COR-L47 (cell line): ENCODE measurements at places on chromosomes 5 and 9.

DNA sequence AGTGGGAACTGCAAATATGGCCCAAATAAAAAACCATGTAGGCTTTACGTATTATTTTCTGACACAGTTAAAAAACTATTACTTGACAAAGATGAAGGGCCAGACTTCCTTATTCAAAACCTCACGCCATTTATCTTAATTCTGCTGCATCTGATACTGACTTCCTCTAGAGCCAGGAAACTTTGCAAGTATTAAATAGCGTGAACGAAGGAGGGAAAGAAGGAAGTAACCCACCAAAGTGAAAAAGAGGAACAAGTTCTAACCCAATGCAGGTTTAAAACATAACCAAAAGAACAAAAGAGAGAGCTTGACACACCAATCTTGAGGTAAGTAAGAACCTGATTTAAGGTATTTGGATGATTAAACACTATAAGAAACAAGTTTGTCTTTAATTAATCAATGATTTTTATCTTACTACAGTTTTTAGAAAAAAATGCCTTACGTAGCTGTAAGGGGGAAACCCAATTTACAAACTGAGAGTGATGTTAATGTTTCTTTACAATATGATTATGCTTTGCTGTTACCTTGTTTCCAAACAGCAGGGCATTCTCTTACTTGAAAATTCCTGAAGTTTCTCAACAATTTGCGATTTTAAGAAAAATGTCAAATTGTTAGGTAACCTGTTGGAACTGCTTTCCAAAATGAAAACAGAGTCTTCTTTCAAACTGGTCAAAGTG lies at the start of gene GAPT:
Gene GAPT (plus strand): TSS at position 220 of the 677 bp plus-strand sequence. CDS start 3,102 bp downstream, outside the sequence.
- no peak for DNase-seq

DNA sequence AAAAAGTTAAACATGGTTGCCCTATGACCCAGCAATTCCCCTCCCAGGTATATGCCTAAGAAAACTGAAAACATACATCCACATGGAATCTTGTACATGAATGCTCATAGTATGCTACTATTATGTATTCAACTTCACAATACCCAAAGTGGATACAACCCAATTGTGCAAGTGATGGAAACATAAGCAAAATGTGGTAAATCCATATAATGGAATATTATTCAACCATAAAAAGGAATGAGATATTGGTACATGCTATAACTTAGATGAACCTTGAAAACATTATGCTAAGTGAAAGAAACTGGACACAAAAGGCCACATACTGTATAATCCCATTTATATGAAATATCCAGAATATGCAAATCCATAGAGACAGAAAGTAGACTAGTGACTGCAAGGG lies 18.1 kb upstream of the CCDC125 start:
- no peak for DNase-seq

GRCh38 chr5:14264605-14265316 lies 121.6 kb downstream of the TRIO start:
- peak; percentile 95 for DNase-seq

DNA sequence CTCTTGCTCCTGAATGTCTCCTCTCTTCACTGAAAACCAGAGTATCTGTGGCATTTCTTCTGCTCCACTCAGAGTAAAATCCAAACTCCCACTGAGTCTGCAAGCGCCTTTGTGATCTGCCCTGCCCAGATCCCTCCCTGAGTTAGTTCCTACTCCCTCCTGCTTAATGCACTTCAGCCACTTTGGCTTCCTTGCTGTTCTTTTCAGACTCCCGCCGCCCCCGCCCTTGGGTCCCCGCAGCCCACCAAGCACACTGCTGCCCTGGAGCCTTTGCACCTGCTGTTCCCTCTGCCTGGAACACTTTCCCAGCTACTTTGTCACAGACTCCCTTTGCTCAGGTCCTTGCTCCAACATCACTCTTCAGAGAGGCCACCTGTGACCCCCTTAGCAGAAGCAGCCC lies 127.2 kb upstream of the SLC25A48 start:
- no peak for DNase-seq

DNA sequence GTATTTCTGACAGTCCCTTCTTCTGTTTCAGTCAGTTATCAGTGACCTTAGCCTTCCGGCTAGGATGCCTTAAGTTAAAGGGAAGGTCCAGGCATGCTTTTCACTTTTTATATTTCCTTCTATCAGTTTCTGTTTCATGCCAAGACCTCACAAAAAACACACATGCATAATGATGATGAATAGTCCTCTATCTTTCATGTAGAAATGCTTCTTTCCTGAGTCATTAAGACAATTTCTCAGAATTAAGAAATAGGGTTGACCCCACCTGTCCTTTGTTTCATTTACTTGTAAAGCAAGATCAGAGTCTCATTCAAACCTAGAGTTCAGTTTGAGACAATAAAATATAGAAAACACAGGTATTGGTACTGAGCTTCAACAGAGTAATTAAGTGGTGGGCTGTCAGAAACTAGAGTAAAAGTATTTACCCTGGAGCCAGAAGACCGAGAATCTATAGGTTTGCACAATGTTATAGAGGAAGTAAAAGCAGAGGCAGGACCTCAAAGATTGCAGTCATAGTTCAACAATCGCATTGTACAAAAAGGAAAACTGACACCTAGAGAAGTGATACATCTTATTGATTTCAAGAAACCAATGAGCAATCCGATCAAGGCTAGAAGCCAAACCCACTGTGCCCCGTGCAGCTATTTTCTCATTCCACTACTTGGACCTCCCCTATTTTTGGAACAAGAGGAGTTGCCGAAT lies 118.7 kb upstream of the PUM3 start:
- no peak for DNase-seq

DNA sequence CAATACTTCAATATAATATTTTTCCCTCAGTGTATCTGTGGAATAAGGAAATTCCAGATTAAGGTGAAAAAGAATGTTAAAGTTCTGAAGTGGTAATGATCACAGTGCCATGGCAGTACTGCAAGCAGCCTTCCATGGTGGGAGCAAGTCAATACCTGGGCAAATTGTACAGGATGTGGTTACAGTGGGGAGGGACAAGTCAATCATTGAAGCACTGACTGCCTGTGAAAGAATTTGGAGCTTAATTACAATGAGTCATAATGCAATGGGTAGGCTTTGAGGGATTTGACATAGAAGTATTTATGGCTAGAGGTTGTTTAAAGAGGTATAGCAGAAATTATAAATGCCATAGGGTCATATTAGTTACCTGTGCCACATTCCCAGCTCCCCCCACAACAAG lies 786.5 kb upstream of the ACO1 start:
- no peak for DNase-seq

DNA sequence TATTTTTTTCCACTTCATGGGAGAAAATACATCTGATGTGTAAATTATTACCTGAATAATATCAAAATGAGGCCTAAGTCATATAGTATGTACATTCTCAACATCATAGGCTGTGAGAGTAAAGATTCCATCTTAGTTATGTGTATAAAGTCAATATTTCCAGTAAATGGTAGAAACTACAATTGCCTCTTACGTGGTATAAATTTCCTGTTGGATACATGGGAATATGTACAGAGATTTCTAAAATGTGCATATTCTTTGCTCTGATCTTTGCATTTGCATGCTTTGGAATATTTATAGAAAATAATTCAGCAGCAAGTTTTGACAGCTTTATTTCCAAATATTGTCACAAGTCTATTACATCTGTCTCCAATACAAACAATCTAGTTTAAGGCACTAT lies 78.8 kb downstream of the GABRB2 start:
- no peak for DNase-seq

GRCh38 chr5:177131019-177131320 lies 2.6 kb upstream of the NSD1 start:
- no peak for DNase-seq

DNA sequence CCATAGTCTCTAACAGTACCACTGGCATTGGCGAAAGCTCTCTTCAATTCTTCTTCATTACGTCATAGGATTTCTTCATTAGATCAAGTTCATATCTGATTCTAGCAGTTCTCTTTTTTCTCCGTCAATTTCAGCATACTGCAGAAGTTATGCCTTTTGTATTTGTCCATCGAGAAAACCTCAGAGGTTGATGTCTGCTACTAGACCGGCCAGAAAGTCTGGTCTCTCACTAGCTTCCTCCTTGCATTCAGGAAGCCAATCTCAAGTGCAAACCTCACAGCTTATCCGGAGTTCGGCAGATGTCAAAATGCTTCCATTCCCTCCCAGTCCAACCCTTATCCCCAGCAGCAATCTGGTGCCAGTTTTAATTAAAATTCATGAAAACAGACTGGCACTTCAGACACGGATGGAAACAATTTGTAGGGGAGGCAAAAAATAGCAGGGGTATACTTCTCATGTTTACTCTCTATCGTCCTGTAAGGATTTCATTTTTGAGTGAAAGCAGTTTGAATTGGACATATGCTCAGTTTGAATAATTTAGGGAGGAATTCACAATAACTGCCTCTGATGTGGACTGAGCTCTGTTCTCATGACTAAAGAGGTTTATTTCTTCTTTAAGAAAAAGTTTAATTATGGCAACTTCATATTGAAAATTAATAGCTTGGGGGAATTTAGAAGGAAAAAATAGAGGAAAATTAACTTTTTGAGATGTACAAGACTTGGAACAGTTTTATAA lies 56.4 kb upstream of the TMC1 start:
- DNase-seq, result no peak

- no peak for DNase-seq
These were observed 9.0 kb downstream of the FBP1 start for GRCh38 chr9:94630281-94630680.

DNA sequence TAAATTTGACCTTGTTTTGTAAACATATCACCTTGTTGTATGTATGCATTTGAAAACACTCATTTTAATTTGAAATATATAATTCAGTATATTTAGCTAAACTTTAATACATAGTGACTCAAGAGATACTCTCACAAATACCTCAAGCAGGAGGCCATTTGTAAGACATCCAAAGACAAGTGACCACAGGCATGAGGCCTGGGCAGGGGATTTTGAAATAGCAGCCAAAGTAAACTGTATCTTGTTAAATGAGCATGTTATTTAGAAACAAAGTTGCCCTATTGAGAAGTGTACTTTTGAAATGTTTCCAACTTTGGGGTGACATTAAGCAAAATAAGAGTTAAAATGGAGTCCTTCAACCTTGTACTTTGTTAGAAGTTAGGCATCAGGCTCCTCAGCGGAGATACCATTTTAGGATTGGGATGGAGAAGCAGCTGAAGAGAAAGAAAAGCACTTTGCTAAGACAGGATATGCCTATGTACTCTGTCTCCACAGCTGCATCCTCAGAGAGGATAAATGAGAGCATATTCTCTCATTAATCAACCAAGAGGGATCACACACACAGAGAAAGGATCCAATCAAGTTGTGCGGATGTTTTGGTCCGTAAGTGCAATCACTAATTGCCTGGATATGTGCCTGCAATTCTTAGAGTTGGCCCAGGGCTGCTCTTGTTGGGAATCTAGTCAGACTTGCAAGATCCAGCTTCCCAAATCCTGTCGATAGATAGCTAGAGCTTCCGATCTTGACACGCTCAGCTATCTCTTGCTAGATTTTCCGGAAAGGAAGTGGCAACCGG lies 157.5 kb upstream of the HAPLN1 start:
- no peak for DNase-seq

DNA sequence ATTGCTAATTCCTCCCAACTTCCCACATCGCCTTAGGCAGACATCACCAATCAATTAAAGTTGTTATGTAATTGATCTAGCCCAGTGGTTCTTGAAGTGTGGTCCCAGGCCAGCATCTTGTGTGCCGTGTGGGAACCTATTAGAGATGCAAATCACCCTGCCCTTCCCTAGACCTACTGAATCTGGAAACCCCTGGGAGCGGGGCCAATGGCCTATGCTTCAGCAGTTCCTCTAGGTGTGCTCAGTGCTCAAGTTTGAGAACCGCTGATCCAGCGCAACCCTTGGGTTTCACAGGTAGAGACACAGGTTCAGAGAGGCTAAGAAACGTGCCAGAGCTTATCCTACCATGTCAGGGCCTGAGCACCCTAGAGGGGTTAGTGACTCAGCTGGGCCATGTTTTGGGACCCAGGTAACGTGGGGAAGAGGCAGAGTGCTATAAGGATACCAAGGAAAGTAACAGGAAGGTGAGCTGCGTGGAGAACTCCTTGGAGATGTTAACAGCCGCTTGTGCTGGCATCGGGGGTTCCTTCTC lies 4.4 kb downstream of the SLC34A1 start:
- no peak for DNase-seq

GRCh38 chr9:116450378-116451139 lies 236.5 kb upstream of the TRIM32 start:
- no peak for DNase-seq

DNA sequence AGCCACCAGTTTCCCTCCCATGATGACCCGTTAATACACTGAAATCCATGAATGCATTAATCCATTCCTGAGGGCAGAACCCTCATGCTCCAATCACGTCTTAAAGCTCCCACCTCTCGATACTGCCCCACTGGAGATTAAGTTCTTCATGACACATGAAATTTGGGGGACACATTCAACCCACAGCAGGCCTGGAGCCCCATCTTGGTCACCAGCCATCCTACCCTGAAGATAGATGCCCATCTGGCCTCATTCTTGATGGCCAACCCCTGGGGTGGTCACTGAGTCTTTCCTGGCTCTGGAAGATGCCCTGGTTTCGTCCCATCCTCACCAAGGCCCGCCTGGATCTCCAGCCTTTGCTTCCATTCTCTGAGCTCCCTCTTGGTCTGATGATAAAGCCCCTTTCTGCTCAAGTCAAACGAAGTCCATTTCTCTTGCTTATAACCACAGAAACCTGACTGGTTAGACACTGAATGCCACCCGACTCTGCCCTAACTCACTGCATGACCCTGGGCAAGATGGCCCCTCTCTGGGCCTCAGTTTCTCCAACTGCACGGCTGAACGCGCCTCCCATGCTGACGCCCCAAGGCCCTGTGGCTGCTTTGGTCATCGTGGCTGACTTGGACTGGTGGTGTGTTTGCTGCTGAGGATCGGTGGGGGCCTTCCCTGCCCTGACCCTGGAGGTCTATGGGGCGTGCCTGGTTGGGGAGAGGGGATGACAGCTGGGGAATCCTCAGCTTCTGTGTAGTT lies 138.4 kb upstream of the IER5L start:
- DNase-seq, result no peak
